ENCODE measurements at places on chromosomes 13 and 19. TPM values are rescaled to one million over a fixed set of nuclear protein-coding genes. Genes with fewer than 3 reads are reported as not detected.

DNA sequence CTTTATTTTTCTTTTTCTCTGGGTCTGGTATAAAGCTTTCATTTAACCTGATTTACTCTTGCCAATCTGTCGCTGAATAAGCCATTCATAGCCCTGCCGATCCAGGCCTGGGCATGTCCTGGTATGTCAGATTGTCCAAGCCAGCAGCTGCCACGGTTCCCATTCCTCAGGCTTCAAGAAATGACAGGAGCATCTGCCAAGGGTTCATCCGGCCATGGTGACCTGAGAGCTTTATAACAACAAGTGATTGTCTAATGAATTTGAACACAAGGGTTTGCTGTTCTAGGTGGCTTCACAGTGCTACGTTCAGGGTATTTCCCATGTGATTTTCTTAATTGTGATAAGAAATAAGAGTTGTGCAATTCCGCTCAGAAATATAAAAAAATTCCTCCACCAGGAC lies 20.0 kb downstream of the PNMA8A start:
- DNase-seq: no peak

DNA sequence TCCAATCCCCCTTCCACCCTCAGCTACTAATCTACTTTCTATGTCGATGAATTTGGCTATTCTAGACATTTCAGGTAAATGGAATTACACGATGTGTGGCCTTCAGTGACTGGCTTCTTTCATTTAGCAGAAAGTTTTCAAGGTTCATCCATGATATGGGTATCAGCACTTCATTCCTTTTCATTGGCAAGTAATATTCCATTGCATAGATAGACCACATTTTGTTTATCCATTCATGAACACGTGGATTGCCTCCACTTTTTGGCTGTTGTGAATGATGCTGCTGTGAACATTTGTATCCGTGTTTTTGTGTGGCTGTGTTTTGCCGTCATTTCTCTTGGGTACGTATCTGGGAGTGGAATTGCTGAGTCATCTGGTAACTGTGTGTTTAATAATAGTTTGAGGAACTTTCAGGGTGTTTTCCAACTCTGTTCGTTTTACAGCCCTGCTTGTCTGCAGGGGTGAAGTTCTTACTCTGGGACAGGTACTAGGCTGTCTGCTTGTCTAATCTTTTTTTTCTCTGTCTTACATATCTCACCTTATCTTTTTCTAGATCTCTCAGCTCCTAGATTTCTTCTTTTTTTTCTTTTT lies 32.5 kb downstream of the MARK4 start:
- no peak for DNase-seq

- no peak for DNase-seq
These were observed at the start of gene FFAR1 for GRCh38 chr19:35347171-35347929. TSS of gene FFAR1 (plus strand) at chr19:35347902. CDS start at chr19:35351552, 3,650 bp downstream.

DNA sequence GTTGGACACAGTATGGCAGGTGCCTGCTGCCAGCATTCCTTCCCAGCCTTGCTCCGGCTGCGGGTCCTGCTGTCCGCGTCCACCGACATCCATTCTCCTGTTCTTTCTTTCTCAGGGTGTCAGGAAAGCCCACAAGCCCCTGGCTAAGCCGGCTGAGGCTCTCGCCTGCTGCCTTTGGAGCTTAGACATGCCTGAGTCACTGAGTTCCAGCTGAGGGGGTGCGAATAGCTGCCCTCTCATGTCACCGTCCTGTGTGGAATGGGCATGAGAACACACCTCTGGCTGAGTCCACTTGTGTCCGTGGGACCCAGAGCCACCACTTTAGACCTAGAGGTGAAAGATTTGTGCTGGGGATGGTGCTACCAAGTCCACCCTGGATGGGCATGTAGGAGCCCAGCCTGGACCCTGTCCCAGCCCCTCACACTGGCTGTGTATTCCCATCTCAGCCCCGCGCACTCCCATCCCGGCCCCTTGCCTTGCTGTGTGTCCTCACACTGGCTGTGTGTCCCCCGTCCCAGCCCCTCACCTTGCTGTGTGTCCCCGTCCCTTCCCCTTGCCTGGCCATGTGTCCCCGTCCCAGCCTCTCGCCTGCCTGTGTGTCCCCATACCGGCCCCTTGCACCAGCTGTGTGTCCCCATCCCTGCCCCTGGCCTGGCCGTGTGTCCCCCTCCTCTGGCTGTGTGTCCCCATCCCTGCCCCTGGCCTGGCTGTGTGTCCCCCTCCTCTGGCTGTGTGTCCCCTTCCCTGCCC lies 24.6 kb upstream of the IRS2 start:
- DNase-seq: no peak

DNA sequence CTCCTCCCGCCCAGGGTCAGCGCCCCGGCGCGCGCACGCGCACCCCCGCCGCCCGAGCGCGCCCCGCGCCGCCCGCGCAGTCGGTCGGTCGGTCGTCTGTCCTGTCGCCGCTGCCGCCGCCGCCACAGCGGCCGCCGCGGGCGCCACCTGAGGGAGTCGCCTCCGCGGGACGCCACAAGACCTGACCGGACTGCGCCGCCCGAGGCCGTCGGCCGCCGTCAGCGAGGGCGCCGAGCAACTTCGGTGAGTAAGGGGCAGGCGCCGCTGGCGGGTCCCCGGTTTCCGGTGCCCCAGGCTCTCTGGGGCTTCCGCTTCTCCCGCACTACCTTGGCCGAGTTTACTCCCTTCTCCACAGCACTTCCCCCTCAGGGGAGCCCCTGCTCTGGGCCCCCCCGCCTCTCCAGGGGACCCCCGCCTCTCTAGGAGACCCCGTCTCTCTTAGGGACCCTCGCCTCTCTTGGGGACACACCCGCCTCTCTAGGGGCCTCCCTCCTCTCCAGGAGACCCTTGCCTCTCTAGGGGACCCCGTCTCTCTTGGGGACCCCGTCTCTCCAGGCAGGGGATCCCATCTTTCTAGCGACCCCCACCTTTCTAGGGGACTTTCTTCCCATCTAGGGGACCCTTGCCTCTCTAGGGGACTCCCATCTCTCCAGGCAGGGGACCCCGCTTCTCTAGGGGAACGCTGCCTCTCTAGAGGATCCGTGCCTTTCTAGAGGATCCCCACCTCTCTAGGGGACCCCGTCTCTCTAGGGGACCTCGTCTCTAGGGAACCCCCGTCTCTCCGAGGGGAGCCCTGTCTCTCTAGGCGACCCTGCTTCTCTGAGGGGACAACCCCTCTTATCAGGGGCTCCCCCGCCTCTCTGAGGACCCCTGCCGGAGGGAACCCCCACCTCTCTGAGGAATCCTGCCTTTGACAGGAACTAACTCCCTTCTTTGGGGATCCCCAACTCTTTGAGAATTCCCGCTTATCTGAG lies 19.3 kb upstream of the GATAD2A start:
- no peak for DNase-seq

GRCh38 chr13:35345992-35346391 lies 130.5 kb downstream of the MAB21L1 start:
- DNase-seq: no peak

DNA sequence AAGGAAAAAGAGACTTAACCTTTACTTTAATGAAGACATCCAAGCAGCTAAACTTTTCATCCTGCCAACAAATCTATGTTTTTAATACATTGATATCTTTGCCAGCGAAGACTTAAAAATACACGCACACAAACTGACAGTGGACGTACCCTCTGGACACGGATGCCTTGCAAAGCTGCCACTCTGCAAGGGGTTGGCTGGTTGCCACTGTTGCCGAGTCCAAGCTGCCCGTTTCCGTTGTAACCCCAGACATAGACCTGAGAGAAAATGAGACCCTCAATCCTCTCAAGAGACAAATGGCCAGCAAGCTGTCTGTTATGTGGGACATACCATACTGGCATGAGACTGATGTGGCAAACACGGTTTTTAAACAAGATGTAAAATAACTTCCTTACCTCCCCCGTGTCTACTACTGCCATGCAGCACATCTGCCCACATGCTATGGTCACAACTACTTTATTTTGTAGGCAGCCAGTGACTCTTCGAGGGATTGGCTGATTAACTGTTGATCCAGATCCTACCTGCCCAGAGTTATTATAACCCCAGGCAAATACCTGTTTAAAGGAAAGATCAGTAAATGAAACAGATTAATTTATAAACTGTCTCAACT lies 21.2 kb downstream of the RCBTB2 start:
- DNase-seq: no peak

DNA sequence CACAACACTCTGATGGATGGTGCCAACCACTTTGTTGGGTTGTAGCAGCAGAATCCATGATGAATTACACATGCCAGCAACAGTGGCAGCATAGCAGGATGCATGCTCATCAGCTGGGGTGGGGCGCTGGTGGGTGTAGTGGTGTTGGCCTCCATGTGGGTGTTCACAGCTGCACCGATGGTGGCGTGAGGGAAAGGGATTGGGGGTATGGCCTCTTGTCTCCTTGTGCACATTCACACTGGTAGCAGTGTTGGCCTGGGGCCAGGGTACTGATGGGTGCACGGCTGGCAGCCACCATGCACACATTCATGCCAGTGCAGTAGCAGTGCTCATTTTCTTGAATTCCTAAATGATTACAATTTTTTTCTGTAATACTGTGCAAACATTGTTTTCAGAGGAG lies 2748.8 kb upstream of the PCDH20 start:
- DNase-seq: no peak

DNA sequence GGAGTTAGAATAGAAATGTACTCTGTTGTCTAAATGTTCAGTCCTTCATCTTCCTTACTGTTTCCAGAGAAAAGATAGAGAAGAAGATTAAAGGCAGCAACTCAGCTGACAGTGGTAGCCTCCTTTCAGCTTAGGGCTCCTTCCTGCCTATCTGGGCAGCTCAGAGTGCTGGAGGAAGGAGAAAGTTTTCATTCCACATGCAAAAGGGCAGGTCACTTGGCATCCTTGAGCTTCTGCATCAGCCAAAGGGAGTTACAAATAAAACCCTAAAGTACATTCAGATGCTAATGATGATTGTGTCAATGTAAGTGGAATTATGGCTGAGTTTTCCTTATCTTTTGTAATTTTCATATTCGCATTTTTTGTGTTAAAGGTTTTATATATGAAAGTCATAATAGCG lies 58.9 kb downstream of the ESD start:
- no peak for DNase-seq

Gene DACT3
- total RNA-seq: 2.0 TPM

All from HCT116 (cell line).